ENCODE measurements at places on chromosomes 11 and 22.
A peak's percentile ranks its signal among the peaks of the same experiment; 100 is the strongest.

DNA sequence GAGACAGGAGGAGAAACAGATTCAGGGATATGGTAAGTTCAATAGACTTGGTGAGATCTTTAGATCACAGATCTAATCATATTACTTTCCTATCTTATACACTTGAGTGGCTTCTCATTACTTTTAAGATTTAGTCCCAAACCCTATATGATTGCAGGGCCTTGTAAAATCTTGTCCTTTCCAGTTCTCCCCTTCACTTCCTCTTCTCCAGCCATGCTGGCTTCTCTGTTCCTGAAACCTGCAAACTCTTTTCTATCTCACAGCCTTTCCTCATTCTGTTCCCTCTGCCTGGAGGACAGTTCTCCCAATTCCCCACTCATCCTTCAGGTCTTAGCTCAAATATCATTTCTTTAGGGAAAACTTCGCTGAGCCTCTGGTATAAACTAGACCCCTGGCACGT is 65.9 kb upstream of the BIRC3 start:
- DNase-seq: no peak

DNA sequence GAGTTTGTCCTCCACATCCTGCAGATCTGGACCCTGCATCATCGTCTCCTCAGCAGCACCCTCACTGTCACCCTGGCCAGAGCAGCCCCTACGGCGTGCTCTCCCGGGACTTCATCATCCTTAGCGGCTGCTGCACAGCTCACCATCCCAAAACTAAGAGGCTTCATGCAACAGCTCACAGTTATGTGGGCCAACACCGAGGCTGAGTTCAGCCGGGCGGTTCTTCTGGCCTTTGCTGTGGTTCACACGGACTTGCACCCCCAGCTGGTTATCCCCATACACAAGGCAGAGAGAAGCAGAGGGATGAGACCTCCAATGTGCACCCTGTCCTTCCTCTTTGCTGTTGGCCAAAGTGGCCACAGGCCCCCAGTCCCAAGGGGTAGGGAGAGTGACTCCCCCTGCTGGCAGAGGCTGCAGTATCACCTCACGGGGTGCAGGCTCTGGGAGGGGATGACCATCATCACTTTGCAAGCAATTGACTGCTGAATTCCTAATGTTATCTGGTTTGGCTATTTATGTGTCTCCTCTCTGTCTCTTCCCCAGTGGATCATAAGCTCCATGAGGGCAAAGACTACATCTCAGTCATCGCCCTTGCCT is 276.8 kb downstream of the BRD1 start:
- DNase-seq: no peak

GRCh38 chr11:62505059-62505439 is 41.6 kb downstream of the AHNAK start:
- no peak for DNase-seq

DNA sequence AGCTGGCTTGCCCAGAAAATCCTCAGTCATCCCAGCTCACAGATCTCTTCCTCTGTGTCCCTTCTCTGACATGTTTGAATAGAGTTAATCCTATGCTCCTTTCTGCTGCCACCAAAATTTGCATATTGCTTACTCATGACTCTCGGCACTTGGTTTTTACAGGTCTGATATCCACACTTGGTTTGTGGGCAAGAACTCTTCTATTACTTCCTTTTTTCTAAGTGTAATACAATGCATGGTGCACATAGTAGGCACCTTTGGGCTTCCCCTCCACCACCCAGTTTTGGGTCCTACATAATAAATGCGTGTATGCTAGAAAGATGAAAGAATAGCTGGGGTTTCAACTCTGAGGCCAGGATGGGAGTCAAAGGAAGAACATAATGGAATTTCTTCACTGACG is 69.7 kb upstream of the GRK3 start:
- no peak for DNase-seq

DNA sequence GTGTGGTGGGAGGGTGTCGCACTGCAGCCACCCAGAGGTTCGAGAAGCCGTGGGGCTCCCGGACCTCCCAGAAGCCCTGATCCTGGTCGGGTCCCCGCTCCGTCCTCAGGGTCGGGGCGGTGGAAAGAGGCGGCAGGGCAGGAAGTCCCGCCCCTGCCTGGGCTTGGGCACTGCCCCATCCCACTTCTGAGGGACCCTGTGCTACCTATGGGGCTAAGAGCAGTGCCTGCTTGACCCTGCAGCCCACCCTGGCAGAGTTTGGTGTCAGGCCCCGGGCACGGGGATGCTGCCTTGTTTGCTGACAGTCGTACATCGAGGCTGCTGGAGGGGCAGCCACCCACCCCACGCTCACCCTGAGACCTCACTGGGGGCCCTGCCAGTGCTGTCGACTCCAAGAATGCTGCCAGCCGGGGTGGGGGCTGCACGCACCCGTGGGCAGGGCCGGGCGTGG is 19.4 kb downstream of the RNH1 start:
- DNase-seq: no peak

DNA sequence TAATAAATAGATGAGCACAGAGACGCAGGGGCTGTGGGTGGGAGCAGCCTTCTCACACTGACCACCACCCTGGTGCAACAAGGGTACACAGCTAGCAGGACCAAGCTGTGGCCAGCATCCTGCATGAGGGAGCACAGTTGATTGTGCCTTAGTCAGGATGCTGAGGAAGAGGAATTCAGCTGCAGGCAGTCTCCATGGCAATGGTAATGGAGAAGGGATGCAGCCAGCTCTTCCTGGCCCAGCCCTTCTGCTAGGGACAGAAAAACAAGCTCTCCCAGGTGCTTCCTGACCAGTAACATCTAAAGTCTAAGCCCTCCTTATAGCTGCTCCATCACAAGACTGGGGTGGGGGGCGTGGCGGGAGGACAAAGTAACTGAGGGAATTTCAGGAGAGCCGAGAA is 363.5 kb downstream of the BUD13 start:
- DNase-seq: no peak

GRCh38 chr11:13316528-13316961 is 39.0 kb downstream of the BMAL1 start:
- DNase-seq: peak; percentile 31
